ENCODE measurements at places on chromosomes 1 and 21.

DNA sequence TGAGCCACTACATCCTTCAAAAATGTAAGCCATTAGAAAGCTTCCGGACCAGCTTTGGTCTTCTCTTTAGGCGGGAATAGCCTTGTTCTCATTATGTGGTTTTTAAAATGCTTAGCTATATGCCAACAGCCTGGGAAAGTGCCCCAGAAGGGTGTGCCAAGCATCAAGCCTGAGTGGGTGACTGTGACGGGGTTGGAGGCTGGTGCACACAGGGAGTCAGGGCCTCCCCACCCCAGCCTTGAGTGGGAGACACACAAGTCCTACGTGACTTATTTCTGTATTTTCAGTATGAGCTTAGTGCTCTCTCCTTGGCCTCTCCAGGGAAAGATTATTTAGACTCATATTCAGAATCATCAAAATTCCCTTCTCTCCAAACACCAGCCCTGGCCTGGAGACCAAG is 9.8 kb downstream of the UBASH3A start:
- no peak for DNase-seq

- no peak for DNase-seq
Observed at GRCh38 chr1:69404486-69404885, 163.2 kb upstream of the LRRC7 start.

DNA sequence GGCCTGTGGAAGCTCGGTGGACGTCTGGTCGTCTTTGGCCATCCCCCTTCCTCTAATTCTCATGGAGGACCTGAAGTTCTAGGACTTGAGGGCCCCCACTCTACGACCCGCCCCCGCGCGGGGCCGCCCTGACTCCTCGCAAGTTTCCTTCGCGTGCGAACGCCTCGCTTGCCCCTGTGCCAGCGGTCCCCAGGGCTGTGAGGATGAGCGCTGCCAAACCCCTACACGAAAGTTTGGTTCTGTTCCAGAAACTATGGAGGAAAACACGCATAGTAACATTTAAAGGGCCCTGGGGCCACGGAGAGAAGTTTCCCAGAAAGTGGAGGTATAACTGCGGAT is 304 bp upstream of the GNG12 start:
- DNase-seq, result no peak

DNA sequence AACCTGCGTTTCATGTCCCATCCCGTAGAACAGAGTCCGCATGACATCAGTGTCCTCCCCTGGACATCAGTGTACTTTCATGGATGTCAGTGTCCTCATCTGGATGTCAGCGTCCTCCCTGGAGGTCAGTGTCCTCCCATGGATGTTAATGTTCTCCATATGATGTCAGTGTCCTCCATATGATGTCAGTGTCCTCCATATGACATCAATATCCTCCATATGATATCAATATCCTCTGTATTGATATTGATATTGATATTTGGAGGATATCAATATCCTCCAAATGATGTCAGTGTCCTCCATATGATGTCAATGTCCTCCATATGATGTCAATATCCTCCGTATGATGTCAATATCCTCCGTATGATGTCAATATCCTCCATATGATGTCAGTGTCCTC is 284.9 kb downstream of the AJAP1 start:
- no peak for DNase-seq

DNA sequence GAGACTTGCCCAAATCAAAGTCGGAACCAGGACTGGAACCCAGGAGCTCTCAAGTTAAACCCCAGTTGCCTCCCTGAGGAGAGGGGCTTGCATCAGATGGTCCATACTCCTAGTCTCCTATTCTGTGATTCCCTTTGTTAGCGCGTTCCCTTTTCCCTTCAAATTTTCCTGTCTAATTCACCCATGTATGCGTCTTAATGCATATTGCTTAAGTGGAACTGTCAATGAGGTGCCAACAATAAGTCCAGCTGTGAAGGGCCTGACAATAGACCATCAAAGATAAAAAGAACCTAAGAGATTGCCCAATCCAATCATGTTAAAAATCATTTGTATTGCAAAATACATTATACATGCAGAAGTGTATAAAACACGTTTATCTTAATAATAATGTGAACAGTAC is 634 bp upstream of the SPATA6 start:
- DNase-seq, result no peak

- no peak for DNase-seq
Observed at GRCh38 chr1:14441302-14441741, 157.2 kb upstream of the KAZN start.

GRCh38 chr1:182330303-182330702 is 61.3 kb downstream of the GLUL start:
- no peak for DNase-seq

DNA sequence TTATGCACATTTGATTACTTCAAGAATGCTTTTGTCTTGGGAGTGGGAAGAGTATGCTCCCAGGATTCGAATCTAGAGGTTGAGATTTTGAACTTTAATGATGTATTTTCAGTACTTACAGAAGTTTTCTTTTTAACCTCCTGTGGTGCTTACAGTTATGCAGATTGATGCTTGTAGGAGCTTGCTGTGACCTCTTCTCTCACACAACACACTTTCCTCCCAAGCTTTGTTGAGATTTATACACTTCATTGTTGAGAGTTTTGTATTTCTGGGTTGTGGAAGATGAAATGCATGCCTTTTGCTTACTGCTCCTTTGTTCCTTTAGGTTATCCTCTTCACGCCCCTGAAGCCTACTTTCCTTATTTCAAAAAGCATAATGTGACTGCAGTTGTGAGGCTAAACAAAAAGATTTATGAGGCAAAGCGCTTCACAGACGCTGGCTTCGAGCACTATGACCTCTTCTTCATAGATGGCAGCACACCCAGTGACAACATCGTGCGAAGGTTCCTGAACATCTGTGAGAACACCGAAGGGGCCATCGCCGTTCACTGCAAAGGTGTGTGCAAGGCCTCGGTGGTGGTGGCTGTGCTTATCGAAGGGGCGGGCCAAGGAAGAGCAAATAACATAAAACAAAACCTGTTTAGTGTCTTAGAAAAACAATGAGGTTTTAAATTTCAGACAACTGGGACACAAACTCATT is 75.5 kb upstream of the GPR88 start:
- no peak for DNase-seq

GRCh38 chr21:19522381-19522780 is 1118.8 kb upstream of the TMPRSS15 start:
- no peak for DNase-seq

DNA sequence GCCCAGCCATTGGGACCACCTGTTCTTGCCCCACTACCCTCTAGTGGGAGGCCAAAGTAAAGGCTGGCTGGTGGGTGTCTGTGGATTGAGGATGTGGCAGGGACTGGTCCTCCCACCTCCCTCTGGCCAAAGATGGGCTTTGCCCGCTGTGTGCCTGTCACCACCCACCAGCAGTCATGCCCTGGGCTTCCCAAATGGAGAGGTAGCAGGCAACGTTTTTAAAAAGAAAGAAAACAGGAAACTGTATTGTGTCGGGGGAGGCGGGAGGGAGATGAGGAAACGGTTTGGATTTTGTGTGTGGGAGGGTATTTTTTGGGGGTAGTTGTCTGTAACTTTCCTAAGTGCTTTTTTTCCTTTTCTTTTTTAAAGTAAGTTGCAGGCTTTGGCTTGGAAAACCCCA is 30.1 kb downstream of the SZRD1 start:
- DNase-seq, result no peak

DNA sequence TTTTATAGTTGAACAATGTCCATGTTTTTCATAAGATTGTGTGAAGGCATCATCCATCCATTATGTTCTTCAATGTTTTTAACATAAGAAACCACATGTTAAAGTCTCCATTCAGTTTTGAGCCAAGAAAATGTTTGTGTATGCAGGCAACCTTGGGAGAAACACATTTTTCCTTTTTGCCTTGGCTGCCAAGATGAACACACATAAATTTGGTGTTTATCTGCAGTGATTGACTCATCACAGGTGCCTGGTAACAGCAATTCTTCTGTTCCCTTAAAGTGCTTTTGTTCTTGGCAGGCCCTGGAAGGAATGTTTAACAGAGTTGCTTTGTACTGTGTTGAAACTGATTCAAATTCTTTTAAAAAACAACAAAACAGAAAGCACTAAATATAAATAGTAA is 709.9 kb upstream of the ADGRL4 start:
- DNase-seq, result no peak

GRCh38 chr1:218537122-218537913 is 192.2 kb downstream of the TGFB2 start:
- DNase-seq, result no peak

DNA sequence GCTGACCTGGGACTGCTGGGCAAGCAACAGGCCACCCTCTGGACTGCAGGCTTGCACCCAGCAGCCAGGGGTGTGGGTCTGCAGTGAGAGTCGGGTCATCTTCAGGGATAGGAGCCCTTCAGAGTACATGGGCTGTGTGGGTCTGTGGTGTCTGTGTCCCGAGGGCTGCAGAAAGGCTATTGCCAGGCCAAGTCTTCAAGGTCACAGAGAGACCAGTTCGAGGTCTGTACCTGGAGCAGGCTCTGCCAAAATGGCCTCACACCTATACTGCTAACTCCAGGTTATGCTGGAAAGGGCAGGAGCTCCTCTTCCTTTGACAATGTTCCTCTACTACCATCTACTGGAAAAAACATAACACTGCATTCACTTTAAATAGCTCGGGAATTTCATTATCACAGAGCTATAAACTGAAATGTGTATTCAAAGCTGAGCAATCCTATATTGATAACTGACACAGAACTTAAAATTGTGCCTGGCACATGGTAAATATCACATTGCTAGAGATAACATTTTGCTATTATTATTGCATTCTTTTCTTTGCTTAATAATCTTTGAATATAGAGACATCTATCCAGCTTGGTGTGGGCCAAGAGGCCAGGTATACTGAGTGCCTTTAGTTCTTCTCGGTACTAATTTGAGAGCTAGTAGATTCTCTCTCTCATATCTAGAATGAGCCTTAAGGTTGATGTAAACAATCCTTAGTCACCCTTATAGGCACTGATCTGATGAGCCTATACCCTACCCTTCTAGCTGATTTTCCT is 6.9 kb upstream of the DNAH14 start:
- no peak for DNase-seq

DNA sequence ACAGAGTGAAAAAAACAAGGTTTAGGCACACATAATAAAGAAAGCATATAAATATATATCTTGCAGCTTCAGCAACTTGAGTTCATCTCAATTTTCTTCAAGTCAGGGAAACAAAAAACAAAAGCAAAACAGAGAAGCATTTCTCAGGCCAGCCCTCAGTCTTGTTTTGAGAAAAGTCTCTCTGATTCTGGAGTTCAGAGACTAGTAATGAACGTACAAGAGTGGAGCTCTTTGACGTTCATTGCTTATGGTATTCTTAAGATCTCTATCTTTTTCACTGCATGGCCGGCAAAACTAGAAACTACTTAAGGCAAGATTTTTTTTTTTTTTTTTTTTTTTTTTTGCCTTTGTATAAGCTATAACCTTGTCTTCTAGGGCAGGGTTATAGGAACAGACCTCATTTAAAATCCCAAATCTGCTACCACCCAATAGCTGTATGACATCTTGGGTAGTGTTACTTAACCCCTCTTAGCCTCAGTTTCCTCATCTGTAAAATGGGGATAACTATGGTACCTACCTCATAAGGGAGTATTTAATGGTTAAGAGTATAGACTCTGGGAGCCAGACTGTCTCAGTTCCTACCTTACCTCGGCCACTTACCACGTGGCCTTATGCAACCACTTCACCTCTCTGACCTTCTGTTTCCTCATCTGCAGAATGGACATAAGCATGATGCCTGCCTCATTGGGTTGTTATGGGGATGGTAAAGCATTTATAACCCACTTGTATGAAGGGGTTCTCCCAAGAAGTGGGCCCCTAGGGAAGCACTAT is 33.6 kb downstream of the LMO4 start:
- no peak for DNase-seq

- no peak for DNase-seq
Observed at GRCh38 chr1:78032996-78033796, 12.6 kb upstream of the GIPC2 start.

DNA sequence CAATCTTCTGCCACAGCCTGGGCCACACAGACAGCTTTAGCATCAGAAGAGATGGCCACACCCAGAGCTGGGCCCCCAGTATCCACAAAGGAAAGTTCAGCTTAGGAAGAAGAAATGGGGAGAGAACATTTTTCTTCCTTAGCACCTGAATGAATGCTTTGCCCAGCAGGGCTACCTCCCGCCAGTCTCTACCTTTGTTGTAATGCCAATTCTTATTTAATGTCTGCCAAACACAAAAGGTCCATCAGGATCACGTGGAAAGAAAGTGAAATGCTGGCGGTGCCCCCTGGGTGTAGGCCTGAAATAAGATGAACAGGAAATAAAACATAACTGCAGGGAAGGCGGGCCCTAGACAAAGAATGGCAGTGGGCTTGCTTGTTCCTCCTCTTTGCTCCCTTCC is 125.6 kb downstream of the CACNA1E start:
- DNase-seq, result no peak

- DNase-seq, result no peak
Observed at GRCh38 chr1:48602349-48602748, 130.3 kb upstream of the SPATA6 start.

DNA sequence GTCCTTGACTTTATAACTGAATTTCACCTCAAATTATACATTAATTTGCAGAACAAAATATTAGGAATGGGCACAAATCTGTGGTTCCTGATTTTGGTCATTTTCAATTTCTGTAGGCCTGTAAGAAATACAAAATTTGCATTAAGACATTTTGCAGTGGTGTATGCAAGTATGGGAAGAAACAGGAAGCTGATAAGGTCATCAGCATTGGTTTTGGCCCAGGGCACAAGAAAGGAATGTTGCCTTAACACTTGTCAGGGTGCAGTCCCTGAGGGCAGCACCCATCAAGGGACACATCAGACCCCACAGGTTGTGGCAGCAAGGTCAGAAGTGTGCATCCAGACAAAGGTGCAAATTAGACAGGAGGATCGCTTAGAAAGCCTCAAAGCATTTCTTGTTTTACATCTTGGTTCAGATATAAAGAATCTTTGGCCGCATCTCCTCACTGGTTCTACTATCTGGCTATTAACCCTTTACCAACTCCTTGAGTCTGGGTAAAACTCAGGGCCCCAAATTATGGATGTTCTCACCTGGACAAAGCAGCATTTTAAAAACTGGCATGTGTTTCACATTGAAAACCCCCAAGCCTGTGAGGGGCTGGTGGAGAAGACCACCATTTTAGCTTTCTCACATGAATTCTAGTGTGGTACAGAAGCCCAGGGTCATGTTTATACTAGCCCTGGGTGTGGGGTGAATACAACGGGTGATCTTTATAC is 182.4 kb downstream of the CDC7 start:
- no peak for DNase-seq

DNA sequence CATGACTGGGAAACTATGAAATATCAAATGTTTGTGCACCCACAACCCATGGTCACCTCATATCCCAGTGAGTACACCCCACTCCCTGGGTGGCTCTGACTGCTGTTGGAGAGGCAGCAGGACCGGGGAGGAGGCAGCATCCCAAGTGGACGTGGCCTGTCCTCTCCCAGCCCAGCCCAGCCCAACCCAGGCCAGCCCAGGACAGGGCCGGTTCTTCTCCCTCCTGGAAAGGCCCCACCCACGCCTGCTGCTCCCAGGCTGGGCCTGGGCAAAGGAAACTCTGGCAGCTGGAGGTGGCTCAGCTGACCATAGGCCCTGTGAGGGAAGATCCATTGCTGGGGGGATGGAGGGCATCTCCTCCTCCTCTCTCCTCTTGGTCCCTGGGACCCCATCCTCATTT is 19.1 kb downstream of the MATN1 start:
- DNase-seq, result no peak

GRCh38 chr1:30532621-30533020 is 190.8 kb downstream of the MATN1 start:
- DNase-seq, result no peak

GRCh38 chr1:106181866-106182265 is 874.6 kb upstream of the PRMT6 start:
- DNase-seq, result no peak

GRCh38 chr1:236543065-236543669 is 19.4 kb downstream of the LGALS8 start:
- no peak for DNase-seq
